ENCODE measurements at places on chromosomes 2 and 18.

GRCh38 chr18:43882358-43883055, 605.2 kb upstream of the SYT4 start:
- no peak for DNase-seq

DNA sequence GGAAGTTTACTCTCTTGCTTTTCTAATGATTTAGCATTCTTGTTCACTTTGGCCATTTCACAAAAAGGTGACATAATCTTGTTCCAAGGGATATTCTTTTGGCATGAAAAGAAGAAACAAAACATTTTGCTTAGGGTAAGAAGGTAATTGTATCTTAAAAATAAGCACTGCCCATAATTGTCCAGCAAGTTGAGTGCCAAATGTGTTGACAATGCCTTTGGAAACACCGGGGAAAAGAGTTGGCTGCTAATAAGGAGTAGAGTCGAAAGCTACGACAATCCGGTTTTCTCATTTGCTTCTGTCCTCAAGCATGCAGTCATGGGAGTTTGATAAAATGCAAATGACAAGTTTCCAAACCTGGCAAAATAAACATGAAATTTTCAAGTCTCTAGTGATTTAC, 27.3 kb downstream of the ITGAV start:
- no peak for DNase-seq

DNA sequence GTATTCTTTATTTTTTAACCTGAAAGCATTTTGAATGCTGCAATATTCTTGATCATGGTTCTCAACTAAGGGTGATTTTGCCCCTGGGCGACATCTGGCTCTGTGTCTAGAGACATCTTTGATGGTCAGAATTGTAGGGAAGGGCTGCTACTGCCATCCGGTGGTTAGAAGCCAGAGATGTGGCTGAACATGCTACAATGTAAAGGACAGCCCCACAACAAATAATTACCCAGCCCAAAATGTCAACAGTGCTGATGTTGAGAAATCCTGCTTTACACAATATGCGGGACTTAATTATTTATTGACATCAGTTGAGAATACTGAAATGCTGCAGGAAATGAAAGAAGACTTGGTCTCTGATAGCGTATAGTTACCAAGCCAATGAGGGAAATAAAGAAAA, 37.5 kb upstream of the SERPINB2 start:
- DNase-seq = no peak

GRCh38 chr18:79597831-79598632, 81.6 kb upstream of the CTDP1 start:
- DNase-seq = no peak

GRCh38 chr2:23243073-23243659, 141.8 kb upstream of the KLHL29 start:
- no peak for DNase-seq

- DNase-seq = no peak
Measured at GRCh38 chr2:115327061-115327460, 884.6 kb downstream of the DPP10 start.

DNA sequence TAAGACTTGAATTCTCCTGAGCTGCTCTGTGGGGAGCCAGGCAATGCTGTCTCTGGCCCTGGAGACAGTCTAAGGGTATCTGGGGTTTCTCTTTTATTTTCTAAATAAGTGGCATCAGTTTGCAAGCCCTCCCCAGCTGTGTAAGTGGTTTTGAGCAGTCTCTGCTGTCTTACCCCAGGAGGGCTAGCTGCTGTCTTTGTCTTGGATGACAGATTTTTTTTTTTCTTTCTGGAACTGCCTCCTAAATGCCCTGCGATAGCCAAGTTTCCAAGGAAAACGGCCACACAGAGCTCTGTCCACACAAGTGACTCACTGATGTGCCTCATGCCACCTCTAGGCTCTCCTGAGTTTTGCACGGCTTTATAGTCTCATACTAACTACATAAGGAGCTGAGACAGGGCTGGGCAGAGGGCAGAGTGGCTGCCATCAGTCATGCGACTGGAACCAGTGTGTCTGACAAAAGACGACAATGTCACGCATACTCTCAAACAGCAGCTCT, 37.2 kb upstream of the THOC1 start:
- DNase-seq = no peak

DNA sequence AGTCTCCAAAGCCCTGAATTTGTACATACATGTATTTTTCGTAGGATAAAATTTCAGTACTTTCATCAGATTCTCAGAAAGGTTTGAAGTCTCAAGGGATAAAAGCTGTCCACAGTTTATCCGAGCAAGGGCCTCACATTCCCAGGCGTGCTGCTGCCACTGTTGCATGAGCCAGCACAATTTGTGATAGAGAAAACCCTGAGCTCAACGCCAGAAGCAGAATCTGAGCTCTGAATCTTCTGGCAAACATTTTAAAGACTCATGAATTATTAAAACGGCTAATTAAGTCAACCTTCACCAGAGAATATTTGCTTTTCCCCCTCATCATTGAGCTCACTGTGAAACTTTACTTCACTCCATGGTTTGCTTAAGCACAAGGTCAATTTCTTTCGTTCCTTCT, 38.5 kb upstream of the STPG4 start:
- DNase-seq = no peak

DNA sequence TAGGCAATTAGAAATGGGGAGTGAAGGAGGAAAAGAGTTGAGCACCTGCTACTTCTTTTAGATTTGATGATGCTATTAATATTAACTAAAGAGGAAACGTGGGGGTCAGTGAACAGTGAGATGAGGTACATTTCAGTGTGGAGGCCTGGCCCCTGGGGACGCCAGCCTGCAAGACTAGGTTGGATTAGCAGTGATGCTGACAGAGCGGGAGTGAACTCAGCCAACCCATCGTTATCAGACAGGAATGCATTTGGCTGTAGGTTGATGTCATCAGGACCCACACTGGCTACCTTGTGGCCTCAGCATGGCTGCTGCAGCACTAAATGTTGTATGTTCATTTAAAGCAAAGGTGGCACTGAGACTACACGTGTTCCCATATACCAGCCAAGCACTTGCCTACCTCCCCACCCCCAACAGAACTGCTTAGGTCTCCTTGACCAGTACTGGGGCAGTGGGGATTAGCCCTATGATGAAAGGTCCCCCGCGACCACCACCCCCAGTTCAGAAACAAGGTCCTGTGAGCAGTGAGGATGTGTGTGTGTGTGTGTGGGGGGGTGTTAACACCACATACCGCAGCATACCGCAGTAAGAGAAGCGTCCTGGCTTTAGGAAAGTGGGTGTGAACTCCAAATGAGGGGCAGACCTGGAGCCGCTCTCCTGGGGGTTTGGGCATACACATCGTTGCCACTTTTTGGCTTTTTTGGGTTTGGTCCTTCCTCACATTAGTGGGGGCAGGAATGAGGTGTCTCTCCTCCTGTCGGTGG, 26.0 kb downstream of the DGKD start:
- DNase-seq = no peak

DNA sequence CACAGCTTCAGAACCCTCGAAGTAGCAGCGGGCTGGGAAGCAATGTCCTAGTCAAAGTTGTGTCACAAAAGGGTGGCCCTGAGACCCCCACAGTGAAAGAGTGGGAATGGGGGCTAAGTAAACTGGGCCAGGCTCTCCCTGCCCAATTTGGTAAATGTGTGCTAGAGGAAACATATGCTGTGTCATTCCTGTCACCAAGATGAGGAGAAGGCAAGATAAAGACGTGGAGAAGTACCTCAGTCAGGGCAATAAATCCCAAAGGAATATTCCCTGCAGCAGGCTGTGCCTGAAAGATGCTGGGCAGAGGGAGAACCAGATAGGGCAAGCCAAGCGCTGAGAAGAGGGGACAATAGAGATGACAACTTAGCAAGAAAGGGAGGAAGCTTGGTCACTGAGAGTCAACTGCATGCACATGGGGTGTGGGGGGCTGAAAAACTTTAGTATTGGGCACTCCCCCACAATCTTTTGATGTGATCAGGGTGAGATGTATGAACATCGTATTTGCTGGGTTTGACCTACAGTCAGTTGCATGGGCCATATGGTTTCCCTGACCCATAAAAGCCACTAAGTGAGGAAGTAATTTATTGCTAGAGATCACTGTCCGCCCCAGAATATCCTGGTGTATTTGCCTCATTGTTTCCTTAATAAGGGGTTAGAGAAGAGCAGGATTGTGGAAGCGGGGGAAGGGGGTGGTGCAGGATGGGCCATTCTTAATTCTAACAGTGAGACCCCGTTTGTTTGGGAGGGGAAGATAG, 49.9 kb upstream of the CXCR4 start:
- DNase-seq = no peak

DNA sequence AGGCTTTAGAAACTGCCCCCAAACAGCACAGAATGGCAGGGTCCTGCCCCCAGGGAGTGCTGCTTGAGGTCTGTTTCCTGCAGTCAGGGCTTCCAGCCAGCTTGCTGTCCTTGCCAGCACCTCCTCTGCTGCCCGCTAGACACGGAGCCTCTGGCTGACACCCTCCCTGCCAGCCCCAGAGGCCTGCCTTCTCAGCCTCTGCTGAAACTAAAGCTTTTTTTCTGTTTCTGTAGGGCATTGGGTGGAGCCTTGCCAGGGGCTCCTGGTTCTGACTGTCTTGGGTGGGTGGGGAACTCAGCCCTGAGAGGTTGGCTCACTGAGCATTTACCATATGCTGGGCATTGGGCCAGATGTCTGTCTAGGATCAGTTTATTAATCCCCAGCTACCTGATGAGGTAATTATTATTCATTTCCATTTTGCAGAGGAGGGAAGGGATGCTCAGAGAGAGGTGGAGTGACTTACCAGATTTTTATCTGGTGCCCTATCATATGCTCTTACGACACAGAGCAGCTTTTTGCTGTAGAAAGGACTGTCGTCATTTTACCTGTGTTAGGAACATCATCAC, 35.4 kb downstream of the INPP4A start:
- peak; percentile 59 for DNase-seq

DNA sequence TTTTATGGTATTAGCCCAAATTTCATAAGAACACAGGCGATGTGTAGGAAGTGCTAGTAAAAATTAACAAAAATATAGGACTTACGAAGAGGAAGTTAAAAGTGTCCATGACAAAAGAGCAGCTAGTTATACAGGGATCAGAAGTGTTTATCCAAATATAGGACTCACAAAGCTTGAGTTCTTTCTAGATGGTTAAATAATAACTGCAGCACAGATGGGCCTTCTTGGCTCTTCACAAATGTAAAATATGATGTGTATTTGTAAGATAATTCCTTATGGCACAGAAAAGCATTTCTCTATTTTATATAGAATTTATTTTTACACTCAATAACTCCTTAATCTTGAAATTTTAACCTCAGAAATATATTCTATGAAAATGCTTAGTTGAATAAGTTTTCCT, 100.9 kb upstream of the SPHKAP start:
- no peak for DNase-seq

DNA sequence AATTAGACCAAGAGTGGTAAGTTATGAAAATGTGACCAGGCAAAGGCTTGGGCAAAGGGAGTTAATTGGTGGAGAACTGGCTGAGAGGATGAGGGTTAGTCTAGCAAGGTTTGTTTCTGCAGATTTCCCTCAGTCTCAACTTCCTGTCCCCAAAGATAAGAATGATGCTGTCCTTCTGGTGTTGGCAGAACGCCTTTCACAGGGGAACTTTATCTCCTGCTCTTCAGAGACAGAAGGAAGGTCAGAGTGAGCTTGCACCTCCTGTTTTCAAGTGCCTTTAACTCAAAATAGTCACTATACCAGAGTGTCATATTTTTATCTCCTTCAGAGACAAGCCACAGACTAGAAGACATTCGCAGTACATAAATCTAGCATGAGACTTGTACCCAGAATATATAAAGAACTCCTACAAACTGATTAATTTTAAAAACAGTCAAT, 95.7 kb downstream of the TEX51 start:
- no peak for DNase-seq

GRCh38 chr2:12950957-12951656, 234.4 kb downstream of the TRIB2 start:
- no peak for DNase-seq

DNA sequence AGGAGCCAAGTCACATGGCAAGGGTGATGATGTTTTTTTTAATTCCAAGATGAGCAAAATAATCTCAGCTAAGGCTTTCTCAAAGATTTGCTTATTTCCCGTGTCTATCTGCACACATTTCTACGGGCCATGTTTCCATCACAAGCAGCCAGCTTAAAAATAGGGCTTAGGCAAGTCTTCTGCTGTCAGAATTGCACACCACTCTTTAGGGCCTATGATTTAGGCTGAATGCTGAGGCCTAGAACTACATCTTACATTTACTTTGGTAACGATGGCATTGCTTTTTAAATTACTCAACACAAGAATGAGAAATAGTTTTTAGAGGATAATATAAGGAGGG, 144.2 kb downstream of the RNF144A start:
- DNase-seq = no peak

- no peak for DNase-seq
Measured at GRCh38 chr2:44777537-44777936, 164.0 kb upstream of the SIX3 start.

DNA sequence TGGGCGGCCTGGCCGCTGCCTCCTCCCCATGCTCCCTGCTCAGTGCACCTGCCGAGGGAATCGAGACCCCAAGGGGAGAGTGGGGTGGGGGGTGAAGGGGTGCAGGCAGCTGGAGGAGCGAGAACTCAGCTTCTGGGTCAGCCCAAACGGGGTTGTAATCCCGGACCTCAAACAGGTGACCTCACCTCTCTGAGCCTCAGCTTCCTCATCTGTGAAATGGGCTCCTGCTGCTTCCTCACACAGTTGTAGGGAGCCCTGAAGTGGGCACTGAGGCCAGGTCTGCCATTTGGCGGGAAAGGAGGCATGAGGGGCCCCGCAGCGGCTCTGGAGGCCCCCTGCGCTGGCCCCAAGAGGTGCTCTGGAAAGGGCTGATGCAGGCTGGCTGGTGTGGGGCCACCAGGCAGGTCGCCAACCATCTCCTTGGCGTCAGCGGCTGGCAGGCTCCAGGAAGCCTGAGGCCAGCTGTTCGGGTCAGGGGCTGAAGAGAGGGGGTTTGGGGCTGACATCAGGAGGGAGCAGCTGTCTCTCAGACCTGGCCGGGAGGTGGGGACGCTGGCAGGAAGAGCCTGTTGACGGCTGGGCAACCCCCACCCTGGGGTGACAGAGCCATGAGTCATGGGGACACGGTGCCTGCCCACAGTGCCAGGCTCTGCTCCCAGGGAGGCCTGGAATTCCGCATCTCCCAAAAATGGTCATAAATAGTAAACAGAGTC, 4.9 kb downstream of the KLHL30 start:
- no peak for DNase-seq

- DNase-seq = no peak
Measured at GRCh38 chr2:30866974-30867373, 59.7 kb upstream of the CAPN13 start.

- no peak for DNase-seq
Measured at GRCh38 chr2:160326786-160327185, 126.7 kb upstream of the ITGB6 start.

- DNase-seq = no peak
Measured at GRCh38 chr2:63050334-63051041, at the start of gene OTX1. TSS of gene OTX1 (plus strand) at chr2:63050830. CDS start at chr2:63052991, 2,161 bp downstream.

GRCh38 chr2:164981217-164981990, 26.1 kb upstream of the SLC38A11 start:
- DNase-seq = no peak
